Occipital lobe (tissue), 3 donors: ENCODE measurements at places on chromosomes 6 and 20.

GRCh38 chr6:1781152-1781816, 171.6 kb downstream of the FOXC1 start:
- DNase-seq = no peak

- no peak for DNase-seq
Measured at GRCh38 chr6:33581186-33581585, 1.1 kb upstream of the BAK1 start.

DNA sequence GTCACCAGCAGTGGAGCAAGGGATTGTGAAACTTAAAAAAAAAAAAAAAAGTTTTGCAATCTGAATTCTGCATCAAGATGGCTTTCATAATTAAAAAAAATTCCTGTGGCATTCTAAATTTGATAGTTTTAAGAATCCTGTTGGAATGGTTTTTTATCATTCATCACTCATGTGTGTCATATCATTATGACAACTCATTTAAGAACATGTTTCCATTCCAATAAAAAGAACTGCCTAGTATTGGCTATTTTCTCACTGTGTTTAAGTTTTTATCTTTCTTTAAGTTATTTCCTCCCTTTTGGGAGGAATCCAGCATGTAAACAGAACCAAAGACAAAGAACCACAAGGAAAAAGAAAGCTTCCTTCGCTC, 26.2 kb upstream of the RHAG start:
- DNase-seq = no peak

DNA sequence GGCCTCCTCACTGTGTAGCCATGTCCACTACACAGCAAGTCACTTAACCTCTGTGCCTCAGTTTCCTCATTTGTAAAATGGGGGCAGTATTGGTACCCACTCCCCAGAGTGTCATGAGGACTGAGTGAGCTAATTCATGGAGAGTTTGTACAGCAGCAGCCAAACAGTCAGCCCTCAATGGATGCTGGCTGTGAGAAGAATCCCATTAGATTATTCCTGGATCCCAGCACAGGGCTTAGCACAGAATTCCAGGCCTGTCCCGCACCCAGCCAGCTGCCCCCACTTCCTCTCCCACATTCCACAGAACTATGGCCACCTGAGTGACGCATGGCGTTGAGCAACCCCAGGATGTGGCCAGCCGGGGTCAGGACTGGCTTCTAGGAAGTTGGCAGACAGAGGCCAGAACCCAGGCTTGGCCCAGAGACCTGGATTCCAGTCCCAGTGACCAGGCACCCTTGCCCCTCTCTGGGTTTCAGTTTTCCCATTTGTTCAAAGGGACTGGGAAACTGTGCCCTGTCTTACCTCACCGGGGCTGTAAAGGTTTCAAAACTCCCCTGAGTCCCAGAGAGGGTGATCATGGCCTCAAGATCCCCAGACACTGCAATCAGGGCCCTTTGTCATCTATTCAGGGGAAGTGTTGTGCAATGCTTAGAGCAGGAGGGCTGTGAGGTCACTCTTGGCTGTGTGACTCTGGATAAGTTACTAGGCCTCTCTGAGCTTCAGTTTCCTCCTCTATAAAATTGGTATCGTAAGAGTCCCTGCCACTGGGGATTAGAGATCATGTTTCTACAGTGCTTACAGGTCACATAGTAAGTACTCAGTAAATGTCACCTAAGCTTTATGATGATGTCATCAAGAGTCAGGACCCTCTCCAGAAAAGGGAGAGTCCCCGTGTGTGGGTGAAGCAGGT, 3.0 kb upstream of the TGM2 start:
- DNase-seq = no peak

- DNase-seq = no peak
Measured at GRCh38 chr20:24866742-24867141, 82.3 kb upstream of the CST7 start.

DNA sequence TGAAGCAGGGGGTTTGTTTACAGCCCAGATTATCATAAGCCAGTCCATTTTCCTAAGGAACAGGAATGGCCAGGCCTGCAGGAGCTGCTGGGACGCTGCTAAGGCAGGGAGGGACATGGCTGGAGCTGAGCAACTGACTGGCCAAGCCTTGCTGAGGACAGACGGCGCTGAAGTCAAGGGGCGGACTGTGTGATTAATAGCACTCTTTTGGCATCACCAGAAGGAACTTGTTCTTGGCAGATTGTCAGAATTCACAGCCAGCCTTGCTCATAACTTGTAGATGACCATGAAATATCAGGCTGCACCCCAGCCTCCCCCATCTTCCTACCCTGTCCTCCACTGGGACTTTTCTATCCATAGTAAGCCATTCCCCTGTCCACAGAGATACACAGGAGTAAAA, 218.8 kb upstream of the RNF24 start:
- DNase-seq = no peak

- no peak for DNase-seq
Measured at GRCh38 chr6:111987295-111987694, 66.6 kb upstream of the CCN6 start.

- DNase-seq = no peak
Measured at GRCh38 chr6:104604685-104605084, 255.0 kb downstream of the HACE1 start.

GRCh38 chr6:92496527-92496926, 922.8 kb downstream of the EPHA7 start:
- no peak for DNase-seq

DNA sequence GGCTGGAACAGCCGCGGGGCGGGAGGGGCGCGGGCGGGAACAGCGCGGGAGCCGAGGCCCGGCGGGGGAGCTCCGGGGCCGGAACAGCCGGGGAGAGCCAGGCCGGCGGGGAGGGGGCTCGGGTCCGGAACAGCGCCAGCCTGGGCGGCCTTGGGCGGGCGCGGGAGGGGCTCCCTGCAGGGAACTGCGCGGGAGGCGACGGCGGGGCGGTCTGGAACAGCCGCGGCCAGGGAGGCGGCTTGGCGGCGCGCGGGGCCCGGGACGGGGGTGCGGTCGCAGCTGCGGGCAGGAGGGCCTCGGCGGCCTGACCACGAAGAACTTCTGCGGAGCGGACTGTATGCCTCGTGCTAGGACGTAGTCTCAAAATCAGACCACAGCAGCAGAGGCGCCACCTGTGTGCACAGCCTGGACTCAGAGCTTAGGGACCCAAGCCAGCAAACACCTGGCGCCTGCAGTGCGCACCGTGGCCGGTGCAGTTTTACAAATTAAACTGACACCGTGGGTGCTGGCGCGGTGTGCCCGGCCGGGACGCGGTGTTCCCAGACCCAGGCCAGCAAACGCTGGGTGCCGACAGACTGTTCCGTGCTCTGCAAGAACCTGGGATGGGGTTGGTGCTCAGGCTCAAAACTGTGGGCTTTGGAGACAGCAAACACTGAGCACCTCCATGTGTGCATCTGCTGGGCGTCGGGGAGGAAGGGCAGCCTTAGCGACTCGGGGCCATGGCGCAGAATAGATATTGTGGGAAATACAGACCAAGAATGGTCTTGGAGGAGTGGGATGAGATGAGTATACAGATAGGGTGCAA, 572 bp downstream of the ZNF341 start:
- peak; percentile 90 for DNase-seq

DNA sequence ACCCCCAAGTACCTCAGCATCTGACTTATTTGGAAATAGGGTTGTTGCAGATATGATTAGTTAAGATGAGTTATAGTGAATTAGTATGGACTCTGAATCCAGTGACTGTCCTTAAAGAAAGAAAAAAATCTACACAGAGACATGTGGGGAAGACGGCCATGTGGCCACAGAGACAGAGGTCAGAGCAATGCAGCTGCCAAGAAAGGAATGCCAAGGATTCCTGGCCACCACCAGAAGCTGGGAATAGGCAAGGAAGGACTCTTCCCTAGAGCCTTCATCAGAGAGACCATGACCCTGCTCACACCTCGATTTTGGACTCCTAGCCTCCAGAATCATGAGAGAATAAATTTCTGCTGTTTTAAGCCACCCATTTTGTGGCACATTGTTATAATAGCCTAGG, 81.8 kb downstream of the FYN start:
- no peak for DNase-seq

DNA sequence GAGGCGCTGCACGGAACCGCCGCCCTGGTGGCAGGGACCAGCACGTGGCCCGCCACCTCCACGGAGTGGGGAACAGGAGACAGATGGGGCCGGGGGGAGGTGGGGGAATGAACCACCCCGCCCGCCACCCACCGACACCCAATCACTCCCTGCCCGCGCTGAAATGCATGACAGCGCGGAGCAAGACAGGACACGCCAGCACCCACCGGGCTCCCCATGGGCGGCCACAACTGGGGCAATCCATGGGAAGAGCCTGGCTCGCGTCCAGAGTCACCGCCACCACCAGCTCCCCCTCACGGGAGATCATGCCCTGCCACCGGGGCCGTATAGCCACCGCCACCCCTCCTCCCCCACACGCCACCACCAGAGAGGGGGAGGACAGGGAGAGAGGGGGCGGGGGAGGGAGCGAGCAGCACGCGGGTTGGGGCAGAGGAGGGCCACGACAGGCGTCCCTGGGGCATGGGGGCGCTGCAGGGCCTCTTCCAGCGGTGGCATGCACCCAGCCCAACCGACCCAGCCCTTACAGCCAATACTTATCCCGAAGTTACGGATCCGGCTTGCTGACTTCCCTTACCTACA, 744.3 kb upstream of the DEFB115 start:
- DNase-seq = no peak

GRCh38 chr6:43714311-43715055, 26.9 kb upstream of the MRPS18A start:
- DNase-seq = no peak

- no peak for DNase-seq
Measured at GRCh38 chr6:35300848-35301247, 3.2 kb downstream of the DEF6 start.

- no peak for DNase-seq
Measured at GRCh38 chr6:150575836-150576235, 23.8 kb upstream of the PLEKHG1 start.
